ENCODE measurements at places on chromosomes 11 and 22.

DNA sequence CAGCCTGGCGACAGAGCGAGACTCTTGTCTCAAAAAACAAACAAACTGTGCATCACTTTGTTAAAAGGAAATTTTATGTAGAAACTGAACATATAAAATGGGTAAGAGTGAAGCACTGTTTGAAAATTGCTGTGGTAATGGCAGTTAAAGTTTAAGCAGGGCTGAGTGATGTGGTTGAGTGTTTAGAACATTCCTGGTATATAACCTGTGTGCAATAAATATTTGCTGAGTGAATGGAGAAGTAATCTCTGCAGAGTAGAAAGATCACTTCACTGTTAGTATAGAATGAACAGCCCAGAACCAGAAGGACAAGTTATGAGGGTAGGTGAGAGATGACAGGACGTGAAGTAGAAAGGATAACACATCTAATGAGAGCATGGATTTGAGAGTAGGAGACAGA is 27.3 kb downstream of the CECR2 start:
- no peak overlapping the region for H3K4me3 ChIP-seq
- no peaks in the 10 kb centered on the region for H3K36me3 ChIP-seq
- H3K27me3 ChIP-seq: peaks cover 44% of the 10 kb centered on the region
- no peak for DNase-seq

DNA sequence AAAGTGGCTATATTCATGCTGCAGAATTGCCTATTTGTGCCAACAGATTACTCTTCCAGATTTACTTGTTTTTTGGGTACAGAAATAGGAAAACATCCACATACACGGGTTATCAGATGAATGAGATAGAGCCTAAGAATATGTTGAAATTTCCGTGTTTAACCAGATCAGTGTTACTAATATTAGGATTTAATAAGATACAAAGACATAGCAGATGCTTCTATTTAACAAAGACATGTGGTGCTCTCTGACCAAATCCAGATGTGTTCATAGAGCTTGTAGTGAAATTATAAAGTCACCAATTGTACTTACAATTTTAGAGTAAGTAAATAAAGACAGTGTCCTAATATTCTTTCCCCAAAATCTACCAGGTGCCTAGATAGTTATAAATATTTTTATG is 208.0 kb downstream of the CASP12 start:
- H3K27me3 ChIP-seq: no peaks in the 10 kb centered on the region
- no peak overlapping the region for H3K4me3 ChIP-seq
- H3K36me3 ChIP-seq: no peaks in the 10 kb centered on the region
- peak; percentile 6 for DNase-seq
- no peak overlapping the region for H3K27ac ChIP-seq

GRCh38 chr11:41612415-41612814 is 153.0 kb upstream of the LRRC4C start:
- H3K36me3 ChIP-seq: no peaks in the 10 kb centered on the region
- H3K27me3 ChIP-seq: no peaks in the 10 kb centered on the region
- no peaks in the 10 kb centered on the region for H3K4me1 ChIP-seq
- no peak overlapping the region for H3K27ac ChIP-seq
- H3K4me3 ChIP-seq: no peak overlapping the region
- DNase-seq: no peak

- no peak overlapping the region for H3K27ac ChIP-seq
- H3K4me1 ChIP-seq: peaks cover 5% of the 10 kb centered on the region
- DNase-seq: no peak
- H3K36me3 ChIP-seq: no peaks in the 10 kb centered on the region
Measured at GRCh38 chr11:93542811-93543229, 371 bp downstream of the SMCO4 start.

- no peak overlapping the region for H3K27ac ChIP-seq
- no peaks in the 10 kb centered on the region for H3K4me1 ChIP-seq
- H3K27me3 ChIP-seq: no peaks in the 10 kb centered on the region
Measured at GRCh38 chr11:20933958-20934357, 264.6 kb downstream of the NELL1 start.

- no peaks in the 10 kb centered on the region for H3K4me1 ChIP-seq
- H3K36me3 ChIP-seq: no peaks in the 10 kb centered on the region
- H3K27me3 ChIP-seq: no peaks in the 10 kb centered on the region
- DNase-seq: peak; percentile 66
- H3K4me3 ChIP-seq: no peak overlapping the region
Measured at GRCh38 chr22:22770280-22770871, 117.2 kb upstream of the IGLL5 start.

DNA sequence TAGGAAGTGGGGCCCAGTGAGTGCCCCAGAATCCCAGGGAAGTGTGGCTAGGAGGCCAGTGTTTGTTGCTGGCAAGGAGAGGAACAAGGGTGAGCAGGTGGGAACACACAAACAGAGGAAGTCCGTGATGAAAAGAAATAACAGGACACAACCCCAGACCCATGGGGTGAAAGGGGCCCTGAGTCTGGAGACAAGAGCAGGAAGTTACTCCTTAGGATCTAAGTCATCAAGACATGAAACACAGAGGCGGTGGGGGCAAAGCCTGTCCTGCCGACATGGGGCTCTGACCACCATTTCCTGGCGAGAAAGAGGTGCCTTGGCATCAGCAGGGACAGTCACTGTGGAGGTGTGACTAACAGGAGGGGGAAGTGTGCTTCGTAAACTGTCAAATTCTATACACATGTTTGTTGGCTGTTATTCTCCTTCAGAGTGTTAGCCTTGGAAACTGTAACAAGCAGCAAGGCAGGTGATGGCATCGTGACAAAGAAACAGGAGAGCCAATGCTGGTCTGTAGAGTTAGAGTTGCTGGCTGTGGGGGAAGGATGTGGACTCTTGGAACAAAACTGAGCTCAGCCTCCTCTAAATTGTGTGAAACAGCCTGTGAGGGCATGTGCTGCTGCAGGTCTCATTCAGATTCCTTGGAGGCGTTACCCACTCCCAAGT is 21.7 kb downstream of the CHST1 start:
- no peak overlapping the region for H3K27ac ChIP-seq
- no peaks in the 10 kb centered on the region for H3K36me3 ChIP-seq
- H3K27me3 ChIP-seq: peaks cover 5% of the 10 kb centered on the region
- no peak for DNase-seq

- no peaks in the 10 kb centered on the region for H3K4me1 ChIP-seq
- H3K4me3 ChIP-seq: no peak overlapping the region
- H3K36me3 ChIP-seq: no peaks in the 10 kb centered on the region
- DNase-seq: no peak
- H3K27me3 ChIP-seq: no peaks in the 10 kb centered on the region
Measured at GRCh38 chr11:17673951-17674350, 45.4 kb upstream of the MYOD1 start.

DNA sequence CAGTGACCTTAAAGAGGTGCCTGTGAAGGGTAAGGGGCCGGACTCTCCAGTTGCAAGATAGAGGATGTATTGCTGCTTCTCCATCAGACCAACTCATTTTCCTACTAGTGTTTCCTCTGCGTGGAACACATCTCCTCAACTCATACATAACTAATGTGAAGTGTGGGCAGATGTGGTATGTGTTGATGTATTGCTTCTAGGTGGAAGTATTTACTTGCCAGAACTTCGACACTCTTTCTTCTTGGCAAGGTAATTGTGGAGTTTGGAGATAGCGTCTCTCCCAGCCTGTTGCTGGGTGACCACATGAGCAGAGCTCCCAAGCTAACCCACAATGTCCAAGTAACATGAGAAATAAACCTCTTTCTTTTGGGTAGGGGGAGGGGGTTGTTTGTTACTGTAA is 456.9 kb downstream of the DYNC2H1 start:
- DNase-seq: no peak
- no peak overlapping the region for H3K27ac ChIP-seq

DNA sequence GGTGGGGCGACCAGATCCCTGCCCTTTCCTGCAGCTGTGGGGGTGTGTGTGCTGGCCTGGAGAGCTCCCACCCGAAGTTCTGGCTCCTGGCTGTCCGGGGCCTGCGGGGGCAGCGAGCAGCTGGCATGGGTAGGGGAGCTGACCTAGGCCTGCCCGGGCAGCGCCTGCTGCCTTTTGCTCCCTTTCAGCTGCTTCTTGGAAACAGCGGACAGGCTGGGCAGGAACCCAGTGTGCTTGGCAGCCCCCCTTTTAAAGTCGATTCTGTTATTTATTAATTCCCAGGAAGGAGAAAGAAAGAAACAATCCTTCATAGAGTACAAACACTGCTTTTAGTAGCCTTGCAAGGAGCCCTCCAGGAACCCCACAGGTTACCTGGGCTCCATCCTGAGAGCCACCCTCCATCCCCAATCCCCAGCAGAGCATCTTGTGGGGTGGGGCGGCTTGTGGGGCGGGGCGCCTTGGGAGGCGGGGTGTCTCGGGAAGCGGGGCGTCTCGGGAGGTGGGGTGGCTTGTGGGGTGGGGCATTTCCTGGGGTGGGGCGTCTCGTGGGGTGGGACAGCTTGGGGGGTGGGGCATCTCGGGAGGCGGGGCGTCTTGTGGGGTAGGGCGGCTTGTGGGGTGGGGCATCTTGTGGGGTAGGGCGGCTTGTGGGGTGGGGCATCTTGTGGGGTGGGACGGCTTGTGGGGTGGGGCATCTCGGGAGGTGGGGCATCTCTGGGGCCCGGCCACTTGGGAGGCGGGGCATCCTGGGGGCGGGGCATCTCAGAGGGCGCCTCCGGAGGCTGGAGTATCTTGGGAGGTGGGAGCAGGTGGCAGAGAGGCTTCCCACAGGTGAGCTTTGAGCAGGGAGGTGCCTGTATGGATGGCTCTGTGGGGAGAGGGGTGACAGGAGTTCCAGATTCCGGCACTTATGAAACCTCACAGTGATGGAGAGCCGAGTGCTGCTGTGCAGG is 7.0 kb downstream of the CD81 start:
- H3K4me3 ChIP-seq: no peak overlapping the region
- H3K36me3 ChIP-seq: peaks cover 15% of the 10 kb centered on the region
- no peak for DNase-seq
- peaks cover 9% of the 10 kb centered on the region for H3K4me1 ChIP-seq
- no peaks in the 10 kb centered on the region for H3K27me3 ChIP-seq

- DNase-seq: no peak
- no peaks in the 10 kb centered on the region for H3K27me3 ChIP-seq
- no peaks in the 10 kb centered on the region for H3K36me3 ChIP-seq
- no peak overlapping the region for H3K4me3 ChIP-seq
- H3K4me1 ChIP-seq: no peaks in the 10 kb centered on the region
Measured at GRCh38 chr11:12052676-12053605, 44.5 kb upstream of the DKK3 start.

DNA sequence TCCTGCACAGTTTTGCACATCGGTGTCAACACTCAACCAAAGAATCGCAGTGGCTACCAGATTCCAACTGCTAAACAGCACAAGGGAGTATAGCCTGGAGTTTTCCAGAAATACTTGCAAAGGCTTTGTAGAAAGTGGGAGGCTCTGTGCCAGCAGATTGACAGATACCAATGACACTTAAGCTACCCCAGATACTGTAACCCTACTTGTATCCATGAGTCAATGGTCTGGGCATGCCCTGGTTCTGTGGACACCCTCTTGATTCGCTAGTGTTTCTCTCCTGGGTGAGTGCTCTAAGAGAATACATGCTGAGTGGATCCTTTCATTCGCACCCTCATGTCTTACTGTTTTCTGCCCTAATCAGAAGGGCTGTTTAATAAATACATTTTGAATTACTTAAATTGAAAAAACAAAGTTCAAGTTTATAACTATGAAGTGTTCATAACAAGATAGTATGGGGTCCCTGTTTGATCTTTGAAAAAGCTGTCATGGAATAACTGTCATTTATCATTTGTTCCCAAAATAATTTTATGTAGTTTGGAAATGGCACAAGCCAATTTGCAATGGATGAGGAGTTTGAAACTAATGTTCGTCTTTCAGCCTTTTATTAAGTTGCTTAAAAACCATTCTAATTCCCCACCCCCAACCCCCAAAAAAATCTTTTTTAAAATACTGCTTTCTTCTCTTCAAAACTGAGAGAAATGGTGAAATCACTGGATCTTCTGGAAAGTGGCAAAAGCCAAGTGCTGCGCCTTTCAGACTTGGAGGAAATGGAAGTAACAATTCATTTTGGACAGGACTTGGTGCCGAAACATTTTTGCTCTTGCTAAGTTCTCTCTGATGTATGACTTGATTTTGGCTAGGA is 600.5 kb upstream of the TENM4 start:
- DNase-seq: no peak
- H3K27ac ChIP-seq: no peak overlapping the region
- H3K27me3 ChIP-seq: no peaks in the 10 kb centered on the region
- no peak overlapping the region for H3K4me3 ChIP-seq
- no peaks in the 10 kb centered on the region for H3K36me3 ChIP-seq

DNA sequence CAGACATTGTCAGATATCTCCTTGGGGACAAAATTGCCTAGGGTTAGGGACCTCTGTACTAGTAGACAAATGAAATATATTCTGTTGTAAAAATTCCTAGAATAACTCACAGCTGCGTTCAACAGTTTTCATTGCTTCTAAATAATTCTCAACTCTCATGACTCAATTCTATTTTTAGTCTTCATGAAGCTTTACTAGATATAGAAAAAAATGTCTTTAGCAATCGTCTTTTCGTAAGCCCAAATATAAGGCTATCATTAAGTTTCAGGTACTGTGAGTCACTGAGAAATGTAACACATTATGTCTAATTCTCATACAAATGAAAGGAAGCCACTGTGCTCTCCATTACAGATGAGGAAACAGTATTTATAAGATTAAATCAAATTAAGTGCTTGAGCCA is 6.4 kb downstream of the MMP12 start:
- H3K27ac ChIP-seq: peak overlapping the region; percentile 19
- H3K4me1 ChIP-seq: no peaks in the 10 kb centered on the region
- H3K27me3 ChIP-seq: no peaks in the 10 kb centered on the region
- no peaks in the 10 kb centered on the region for H3K36me3 ChIP-seq
- H3K4me3 ChIP-seq: no peak overlapping the region

DNA sequence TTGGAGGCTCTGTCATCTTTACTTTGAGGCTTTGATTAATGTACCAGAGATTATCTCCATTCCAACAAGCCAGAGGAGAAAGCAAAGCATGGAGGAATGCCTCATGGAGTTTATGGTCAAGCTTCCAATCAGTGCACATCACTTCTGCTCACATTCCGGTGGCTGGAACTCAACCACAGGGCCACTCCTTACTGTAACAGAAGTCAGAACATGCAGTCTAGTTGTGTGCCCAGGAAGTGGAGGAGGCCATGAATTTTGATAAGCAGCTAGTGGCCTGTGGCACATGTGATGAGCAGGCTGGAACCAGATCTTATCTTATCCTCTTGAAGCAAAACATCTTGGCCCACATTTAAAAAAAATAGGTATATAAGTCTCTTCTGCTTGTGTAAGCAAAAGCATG is 258.9 kb upstream of the ARHGAP20 start:
- H3K4me1 ChIP-seq: no peaks in the 10 kb centered on the region
- no peak overlapping the region for H3K4me3 ChIP-seq
- no peaks in the 10 kb centered on the region for H3K27me3 ChIP-seq
- no peak for DNase-seq
- H3K27ac ChIP-seq: no peak overlapping the region

GRCh38 chr11:126149759-126150625 is 61.5 kb downstream of the RPUSD4 start:
- no peak for DNase-seq
- H3K36me3 ChIP-seq: no peaks in the 10 kb centered on the region
- H3K4me1 ChIP-seq: no peaks in the 10 kb centered on the region
- H3K27me3 ChIP-seq: no peaks in the 10 kb centered on the region
- H3K4me3 ChIP-seq: no peak overlapping the region

GRCh38 chr11:72642884-72643522 is 31.2 kb downstream of the PDE2A start:
- H3K4me3 ChIP-seq: peak overlapping the region; percentile 42
- peaks cover 15% of the 10 kb centered on the region for H3K4me1 ChIP-seq
- H3K36me3 ChIP-seq: no peaks in the 10 kb centered on the region
- peaks cover 30% of the 10 kb centered on the region for H3K27me3 ChIP-seq
- no peak overlapping the region for H3K27ac ChIP-seq

Data from SK-N-SH (cell line).